ENCODE measurements at places on chromosomes 4 and X.

DNA sequence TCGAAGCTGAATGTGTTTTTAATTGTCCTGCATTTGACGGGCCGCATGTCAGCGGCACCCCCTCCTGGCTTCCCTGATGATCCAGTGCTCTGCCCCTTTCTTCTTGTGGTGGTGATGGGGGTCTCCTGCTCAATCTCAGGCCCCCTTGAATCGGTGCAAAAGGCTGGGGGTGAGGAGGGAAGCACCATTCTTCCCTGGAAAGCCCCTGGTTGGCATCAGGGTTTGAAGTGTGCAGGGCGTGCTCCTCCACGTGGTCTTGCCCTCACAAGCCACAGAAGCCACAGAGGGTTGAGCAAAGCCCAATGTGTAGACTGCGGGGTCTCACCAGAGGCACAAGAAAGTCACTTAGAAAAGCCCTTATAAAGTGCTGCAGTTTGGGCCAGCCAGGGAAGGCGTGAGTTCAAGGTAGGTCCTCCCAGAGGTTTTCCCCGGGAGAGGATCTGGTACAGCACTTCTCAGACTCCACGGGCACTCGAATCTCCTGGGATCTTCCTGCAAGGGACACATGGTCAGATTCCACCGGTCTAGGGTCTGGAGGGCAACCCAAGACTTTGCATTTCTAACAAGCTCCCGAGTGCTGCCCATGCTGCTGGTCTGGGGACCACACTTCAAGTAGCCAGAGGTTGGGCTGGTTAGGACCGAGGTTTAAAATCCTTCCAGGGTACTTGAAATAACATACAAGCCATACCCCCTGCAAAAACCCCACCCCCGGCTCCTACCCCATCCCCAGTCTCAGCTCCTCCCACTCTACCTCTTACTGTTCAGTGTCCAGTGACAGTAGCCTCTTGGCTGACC is 35.1 kb downstream of the PSAPL1 start:
- no peak for DNase-seq

GRCh38 chr4:164874789-164875188 is 2.2 kb upstream of the APELA start:
- DNase-seq, result no peak

DNA sequence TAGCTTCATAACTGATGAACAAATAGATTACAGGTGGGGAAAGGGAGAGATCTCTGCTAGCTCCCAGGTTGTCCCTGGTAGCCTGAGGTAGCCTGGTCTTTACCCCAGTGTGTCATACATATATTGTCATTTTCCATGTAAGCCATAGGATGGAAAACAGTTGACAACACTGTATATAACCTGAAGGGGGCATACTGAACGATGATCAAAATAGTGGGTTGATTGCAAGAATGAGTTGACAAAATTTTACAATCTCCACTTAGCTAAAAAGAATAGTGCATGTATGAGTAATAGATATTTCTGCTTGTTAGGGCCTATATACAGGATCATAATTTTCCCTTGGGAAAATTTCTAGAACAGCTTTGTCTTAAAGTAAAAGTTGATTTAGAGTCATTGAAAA is 304.1 kb upstream of the HAND2 start:
- DNase-seq, result no peak

DNA sequence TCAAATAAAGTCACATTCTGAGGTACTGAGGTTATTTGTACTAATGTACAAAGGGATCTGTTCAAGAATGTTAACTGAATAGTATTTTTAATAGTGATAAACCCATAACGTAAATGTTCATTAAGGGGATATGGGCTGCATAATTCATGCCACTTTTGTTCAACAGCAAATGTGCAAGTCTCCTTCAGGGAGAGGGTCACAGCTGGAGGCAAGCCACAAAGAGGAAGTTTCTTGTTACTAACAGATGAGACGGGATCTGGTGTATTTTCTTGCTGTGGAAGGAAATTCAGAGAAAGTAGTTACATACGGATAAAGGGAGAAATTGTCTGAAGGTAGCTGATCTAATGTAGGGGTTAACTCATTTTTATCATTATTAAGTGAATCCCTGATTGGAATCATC is 10.0 kb downstream of the ZFP42 start:
- no peak for DNase-seq

DNA sequence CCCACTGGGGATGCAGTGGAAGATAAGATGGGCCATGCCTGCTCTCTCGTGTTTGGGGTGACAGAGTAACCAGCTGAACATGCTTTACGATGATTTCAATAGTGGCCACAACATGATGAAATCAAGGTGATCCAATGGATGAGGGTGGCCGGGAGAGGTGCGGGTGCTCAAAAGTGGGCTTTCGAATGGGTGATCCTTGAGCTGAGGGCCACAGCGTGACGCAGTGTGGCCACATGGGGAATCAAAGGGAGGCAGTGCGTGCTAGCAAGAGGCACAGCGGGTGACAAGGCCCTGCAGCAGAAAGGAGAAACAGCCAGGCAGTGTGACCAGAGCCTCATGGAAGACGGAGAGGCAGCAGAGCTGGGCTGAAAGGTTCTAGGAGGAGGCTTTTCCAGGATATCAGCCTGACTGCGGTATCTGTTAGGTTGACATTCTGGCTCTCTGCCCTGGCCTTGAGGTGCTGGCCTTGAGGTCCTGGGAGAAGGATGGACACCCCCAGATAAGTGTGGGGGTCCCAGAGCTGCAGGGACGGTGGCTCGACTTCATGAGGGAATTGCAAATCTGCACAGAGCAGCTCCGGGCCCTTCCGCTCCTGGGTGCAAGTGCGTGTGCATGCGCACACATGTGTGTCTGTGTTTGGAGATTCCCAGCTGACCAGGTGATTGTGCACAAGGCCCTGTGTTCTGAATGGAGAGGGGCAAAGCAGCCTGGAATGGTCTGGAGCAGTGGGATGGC is 38.0 kb upstream of the GPR78 start:
- DNase-seq, result no peak

- DNase-seq, result no peak
These were observed 47.0 kb downstream of the ASIC5 start for GRCh38 chr4:155819066-155819465.

- no peak for DNase-seq
These were observed 89.1 kb downstream of the FAM13A start for GRCh38 chr4:88967883-88968331.

- DNase-seq, result no peak
These were observed 715.4 kb downstream of the GRXCR1 start for GRCh38 chr4:43607827-43608461.

DNA sequence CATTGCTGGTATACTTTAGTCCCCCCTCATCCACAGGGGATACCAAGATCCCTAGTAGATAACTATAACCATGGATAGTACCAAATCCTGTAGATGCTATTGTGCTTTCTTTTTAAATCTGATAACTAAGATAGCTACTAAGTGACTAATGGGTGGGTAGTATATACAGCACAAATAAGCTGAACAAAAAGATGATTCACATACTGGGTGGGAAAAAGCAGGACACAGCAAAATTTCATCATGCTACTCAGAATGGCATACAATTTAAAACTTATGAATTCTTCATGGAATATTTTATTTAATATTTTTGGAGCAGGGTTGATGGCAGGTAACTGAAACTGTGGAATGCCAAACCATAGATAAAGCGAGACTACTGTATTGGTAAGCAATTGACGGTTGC is 161.6 kb downstream of the IL15 start:
- DNase-seq, result no peak

DNA sequence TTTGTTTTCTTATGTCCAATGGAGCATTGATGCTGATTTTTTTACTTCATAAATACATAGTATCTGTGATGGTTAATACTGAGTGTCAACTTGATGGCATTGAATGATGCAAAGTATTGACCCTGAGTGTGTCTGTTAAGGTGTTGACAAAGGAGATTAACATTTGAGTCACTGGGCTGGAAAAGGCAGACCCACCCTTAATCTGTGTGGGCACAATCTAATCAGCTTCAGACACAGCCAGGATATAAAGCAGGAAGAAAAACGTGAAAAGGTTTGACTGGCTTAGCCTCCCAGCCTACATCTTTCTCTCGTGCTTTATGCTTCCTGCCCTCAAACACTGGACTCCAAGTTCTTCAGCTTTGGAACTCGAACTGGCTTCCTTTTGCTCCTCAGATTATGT is 230.6 kb upstream of the SPRY1 start:
- no peak for DNase-seq

- no peak for DNase-seq
These were observed 34.5 kb upstream of the HELT start for GRCh38 chr4:184983672-184984356.

- DNase-seq, result no peak
These were observed 27.6 kb upstream of the GTPBP6 start for GRCh38 chrX:346034-346813.

- DNase-seq, result no peak
These were observed 177.9 kb upstream of the IL15 start for GRCh38 chr4:141458501-141458900.

Measured in stimulated activated CD4-positive, alpha-beta T cell treated with anti-CD3 and anti-CD28 coated beads, Interleukin-15, amount 100 ng/mL, for 1 hour (primary cell).